Fibroblast of gingiva (primary cell): ENCODE measurements at places on chromosomes 1 and 21.
A peak's percentile ranks its signal among the peaks of the same experiment; 100 is the strongest.

DNA sequence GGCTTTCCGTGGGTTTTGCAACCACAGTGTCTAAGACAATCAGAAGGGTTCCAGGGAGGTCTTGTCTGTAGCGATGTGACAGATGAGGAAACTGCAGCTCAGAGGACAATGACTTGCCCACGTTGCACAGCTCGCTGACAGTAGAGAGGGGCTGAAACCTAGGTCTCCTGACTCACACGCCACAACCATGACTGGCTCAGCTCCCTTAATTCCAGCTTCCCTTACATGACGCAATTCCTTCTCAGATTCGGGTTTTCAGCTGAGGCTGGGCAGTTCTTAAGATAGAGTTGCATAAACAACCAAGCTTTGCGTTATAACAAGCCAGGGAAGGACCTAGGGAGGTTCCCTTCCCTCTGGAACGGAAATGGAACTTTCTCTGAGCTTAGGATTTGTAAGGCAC is 36.3 kb downstream of the DHCR24 start:
- peak; percentile 99 for DNase-seq

DNA sequence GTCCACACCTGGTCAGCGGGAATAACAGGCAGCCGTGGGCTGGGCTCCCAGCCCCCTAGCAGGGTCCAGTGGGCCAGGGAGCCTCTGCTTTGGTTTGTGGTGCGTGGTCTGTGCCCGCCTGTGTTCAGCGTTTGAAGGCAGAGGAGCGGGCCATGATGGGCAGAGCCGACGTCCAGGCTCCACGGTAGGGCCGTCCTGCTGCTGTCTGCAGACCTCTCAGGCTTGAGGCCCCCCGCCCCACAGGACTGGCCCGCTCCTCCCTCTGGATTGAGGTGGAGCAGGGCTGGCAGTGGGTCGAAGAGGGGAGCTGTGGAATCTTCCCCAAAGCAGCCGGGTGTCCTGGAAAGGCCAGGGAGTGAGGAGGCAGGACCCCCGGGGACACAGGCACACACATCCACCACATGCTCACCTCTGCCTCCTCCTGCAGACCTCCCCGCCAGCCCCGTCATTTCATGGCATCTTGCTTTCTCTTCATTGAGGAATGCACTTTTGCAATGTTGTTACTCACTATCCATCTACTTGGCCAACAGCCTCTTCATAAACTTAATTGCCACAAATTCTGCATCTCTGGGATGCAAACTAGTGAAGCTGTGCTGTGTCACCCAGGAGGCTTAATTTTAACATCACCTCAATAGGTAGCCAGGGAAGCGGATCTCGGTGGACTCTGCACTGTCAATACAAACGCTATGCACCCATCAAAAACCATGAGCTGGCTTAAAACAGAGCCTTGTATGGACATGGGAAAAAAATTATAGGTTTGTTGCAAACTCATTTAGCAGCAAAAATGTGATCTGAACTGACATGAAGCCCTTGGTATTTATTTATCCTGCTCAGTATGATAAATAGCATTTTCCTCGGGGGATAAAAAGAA is 85.9 kb downstream of the PDE9A start:
- DNase-seq, result peak; percentile 42

DNA sequence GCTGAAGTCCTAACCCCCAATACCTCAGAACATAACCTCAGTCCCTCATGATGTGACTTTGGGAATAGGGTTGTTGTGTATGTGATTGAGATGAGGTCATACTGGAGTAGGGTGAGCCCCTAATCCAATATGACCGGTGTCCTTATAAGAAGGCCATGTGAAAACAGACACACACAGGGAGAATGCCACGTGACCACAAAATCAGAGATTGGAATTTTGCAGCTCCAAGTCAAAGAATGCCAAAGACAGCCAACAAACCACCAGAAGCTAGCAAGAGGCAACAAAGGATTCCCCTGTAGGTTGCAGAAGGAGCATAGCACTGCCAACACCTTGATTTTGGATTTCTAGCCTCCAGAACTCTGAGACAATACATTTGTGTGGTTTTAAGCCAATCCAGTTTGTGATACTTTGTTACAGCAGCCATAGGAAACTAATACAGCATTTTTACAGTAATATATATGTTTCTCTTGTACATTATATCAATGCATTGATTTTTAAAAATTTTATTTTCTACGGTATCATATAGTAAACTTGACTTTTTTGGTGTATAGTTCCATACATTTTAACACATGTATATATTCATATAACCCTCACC is 5.4 kb downstream of the ZSWIM5 start:
- DNase-seq, result peak; percentile 9

DNA sequence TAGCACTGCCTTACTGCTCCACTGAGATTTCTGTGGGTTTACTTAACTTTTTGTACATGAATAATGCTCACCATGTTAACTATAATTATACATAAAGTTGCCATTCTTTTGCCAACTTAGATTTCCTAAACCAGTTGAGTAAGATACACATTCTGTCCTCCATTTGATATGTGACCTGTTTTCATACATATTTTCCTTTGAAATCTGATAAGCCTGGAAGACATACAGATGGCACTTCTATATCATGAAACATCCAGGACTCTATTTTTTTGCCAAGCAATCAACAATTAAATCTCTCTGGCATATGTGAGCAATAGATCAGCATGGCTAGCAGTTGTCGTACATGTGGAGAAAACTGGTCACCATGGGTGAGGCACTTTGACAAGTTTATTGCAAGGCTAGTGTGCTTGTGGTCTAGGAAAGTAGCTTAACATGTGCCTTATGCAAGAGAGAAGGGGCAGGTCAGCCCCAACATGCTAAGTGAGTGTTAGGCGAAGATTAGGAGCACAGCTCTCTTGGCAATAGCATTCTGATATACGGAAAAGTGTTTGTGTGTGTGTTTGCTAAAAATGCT is 14.2 kb downstream of the PRRX1 start:
- peak; percentile 89 for DNase-seq

DNA sequence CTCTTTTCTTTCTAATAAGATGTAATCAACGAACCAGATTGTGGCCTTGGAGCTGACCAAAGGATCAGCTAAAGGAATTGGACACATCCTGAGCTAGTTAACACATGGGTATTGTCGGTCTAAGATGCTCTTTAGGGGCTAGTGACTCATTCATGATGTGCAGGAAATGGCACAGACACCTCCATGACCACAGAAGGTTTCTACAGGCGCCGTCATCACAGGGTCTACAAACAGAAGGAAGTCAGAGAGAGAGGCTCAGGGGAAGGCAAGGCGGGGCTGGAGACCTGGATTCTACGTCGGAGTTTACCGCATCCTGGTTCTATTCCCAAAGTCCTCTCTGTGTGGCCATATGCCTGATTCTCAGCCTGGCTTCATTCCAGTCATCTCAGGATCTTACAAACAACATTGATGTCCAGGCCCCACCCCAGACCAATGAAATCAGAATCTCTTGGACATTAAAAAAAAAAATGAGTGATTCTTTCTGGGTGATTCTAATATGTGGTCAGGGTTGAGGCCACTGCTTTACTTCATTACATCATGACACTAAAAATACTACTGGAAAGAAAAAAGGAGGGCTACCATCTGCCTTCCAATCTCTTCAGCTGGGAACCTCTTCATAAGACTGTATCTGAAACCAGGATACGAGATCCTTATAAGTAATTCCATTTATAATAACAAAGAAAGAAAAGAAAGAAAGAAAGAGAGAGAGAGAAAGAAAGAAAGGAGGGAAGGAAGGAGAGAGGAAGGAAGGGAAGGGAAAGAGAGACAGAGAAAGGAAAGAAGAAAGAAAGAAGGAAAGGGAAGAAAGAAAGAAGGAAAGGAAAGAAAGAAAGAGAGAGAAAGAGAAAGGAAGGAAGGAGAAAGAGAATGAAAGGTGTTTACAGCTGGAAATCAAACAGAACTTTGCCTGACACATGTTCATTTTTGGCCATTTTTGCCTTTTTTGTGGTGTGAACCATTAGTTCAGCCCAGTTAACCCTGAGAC is 11.6 kb upstream of the KCNJ15 start:
- peak; percentile 72 for DNase-seq

DNA sequence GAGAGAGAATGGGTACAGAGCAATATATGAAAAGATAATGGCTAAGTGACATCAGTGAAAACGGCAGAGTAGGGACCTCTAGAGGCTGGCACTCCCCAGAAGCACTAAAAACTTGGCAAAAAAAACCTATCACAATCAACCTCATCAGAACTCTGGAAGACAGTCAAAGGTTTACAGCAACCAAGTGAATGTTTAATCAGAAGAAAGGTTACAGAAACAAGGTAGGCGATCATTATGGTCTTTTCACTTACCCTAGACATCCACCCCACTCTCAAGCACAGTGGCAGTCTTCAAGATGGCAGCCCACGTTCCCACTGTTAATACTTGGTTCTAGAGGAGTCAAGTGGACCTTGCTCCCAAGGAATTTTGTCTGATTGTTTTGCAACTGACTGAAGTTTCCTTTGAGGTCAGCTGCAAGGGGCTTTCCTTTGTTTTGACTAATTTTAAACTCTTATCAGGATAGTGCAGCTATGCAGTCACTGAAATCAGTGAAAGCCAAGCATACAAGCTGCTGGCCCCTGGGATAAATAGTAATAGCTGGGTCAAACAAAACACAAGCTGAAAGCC is 7.2 kb downstream of the KIFAP3 start:
- no peak for DNase-seq

- DNase-seq, result no peak
Measured at GRCh38 chr1:1348420-1349255, 580 bp downstream of the DVL1 start.

GRCh38 chr1:7479571-7479970 is 291.5 kb upstream of the VAMP3 start:
- DNase-seq, result no peak

DNA sequence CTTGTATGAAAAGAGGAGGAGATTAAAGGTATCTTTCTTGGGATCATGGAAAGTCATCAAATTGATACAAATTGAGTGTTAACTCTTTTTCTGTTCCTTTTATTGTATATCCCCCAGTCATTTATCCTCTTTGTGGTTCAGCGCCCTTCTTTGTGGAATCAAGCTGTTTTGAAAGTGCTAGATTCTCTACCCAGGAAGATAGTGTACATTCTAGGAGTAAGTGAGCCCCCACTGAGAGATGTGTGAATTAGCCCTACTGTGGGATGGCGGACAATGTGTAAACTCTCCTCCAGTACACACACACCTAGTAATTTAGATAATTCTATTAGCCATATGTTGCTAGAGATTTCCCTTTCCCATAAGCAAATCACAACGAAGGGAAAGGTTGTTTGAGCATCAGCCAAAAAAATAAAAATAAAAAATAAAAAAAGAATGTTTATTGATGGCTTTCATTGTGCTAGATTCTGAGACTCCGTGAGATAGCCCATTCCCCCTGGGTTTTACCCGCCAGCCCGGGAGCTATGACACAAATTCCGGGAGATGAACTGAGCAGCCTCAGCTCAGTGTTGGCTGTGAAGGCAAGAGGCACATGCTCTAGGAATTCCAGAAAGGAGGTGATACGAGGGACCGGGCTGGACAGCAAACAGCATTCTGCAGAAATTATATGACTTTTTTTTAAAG is 378.4 kb upstream of the RUNX1 start:
- DNase-seq, result no peak

DNA sequence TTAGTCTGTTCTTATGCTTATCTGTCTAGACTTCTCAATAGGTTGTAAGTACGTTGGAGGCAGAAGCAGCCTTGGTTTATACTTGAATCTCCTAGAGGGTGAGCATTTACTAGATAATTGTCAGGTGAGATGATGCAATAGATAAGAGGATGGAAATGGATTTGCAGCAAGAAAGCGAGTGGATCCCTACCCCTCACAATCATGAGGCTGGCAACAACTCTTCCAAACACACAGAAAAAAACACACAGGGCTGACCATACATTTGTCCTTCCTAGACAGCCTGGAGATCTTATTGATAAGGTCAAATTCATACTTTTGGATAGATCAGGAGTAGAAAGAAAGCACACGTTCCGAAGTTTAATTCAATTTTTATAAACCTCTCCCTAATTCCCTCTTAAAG is 481.4 kb upstream of the CAMK1G start:
- DNase-seq, result no peak

DNA sequence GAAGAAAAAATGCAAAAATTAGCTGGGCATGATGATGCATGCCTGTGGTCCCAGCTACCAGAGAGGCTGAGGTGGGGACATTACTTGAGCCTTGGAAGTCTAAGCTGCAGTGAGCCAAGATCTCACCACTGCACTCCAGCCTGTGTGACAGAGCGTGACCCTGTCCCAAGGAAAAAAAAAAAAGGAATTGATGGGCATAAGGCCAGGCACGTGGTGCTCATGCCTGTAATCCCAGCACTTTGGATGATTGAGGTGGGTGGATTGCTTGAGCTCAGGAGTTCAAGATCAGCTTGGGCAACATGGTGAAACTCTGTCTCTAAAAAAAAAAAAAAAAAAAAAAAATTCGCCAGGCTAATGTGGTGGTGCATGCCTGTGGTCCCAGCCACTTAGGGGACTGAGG is 55.8 kb upstream of the ATP2B4 start:
- DNase-seq, result no peak

GRCh38 chr1:201408834-201409200 is 9.7 kb upstream of the LAD1 start:
- no peak for DNase-seq

- DNase-seq, result no peak
Measured at GRCh38 chr1:89098857-89099256, 27.1 kb downstream of the GBP2 start.

DNA sequence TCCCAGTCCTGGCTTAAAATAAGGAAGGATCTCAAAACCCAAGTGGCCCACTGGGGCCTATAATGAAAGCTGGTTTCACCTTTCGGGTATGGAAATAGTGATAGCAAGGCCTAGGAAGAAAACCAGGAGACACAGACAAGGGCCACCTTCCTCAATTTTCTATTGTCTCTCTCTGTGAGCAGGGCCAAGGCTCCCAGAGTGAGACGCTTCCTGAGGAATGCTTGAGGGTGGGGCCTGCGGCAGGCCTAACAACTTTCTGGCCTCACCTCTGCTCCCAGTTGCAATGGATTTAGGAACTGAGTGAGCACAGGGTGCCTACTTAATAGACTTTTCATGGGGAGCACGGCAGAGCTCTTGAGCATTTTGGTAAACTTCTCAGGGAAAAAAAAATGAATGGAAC is 300.9 kb downstream of the ASTN1 start:
- no peak for DNase-seq

DNA sequence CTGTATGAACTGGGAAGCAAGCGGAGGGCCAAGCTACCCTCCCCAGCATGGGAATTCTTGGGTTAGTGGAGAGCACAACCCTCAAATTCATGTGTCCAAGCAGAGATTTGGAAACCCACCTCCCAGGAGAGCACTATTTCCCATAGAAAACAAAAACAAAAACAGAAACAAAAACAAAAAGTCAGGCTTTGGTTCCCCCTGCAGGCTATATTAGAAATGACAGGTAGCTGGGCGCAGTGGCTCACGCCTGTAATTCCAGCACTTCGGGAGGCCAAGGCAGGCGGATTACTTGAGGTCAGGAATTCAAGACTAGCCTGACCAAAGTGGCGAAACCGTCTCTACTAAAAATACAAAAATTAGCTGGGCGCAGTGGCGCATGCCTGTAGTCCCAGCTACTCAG is 10.8 kb downstream of the MINDY1 start:
- peak; percentile 71 for DNase-seq
